ENCODE measurements at places on chromosomes 7 and 10.
A peak's percentile ranks its signal among the peaks of the same experiment; 100 is the strongest.

DNA sequence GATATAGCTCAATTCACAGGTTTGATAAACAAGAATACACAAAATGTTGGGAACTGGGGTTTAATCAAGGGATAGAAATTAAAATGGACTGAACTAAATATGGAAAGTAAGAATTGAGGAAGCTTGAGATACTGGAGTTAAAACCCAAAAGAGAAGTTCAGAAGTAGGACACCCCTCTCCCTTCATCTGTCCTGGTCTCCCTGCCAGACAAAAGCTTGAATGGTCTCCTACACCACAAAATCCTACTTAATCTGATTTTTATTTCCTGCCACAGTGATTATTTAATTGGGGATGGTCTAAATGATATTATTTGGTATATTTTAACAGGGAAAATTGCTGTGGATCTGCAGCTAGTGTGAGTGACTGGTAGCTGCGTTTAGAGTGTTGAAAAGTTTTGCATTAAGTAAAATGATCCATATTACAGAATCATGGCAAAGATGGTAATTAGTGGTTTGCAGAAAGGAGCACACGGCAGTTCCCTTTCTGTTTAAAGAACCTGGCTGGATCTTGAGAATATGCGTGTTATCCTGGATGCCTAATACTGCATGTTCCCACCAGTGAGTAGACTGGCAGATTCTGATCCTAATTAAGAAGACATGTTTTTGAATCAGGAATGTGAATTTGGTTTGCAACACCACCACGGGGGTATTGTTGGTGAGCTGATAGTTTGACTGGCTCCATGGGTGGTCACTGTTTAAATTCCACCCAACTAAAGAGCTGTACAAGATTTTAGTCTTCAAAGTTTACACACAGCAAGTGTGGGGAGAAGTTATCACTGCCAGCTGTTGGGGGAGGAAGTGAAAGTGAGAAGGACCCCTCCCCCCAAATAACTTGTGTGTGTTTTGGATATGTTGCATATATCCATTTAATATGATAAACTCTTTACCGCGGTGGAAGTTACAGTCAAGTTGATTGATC is 5.5 kb downstream of the RBM20 start:
- no peak for DNase-seq

GRCh38 chr7:15866753-15867152 is 180.3 kb upstream of the MEOX2 start:
- DNase-seq = no peak

- DNase-seq = peak; percentile 79
These were observed 65.0 kb upstream of the FGFR2 start for GRCh38 chr10:121662945-121663917.

- DNase-seq = no peak
These were observed 37.4 kb upstream of the BET1 start for GRCh38 chr7:94041529-94041928.

- DNase-seq = no peak
These were observed 205.3 kb downstream of the CHRM2 start for GRCh38 chr7:137073571-137074325.

DNA sequence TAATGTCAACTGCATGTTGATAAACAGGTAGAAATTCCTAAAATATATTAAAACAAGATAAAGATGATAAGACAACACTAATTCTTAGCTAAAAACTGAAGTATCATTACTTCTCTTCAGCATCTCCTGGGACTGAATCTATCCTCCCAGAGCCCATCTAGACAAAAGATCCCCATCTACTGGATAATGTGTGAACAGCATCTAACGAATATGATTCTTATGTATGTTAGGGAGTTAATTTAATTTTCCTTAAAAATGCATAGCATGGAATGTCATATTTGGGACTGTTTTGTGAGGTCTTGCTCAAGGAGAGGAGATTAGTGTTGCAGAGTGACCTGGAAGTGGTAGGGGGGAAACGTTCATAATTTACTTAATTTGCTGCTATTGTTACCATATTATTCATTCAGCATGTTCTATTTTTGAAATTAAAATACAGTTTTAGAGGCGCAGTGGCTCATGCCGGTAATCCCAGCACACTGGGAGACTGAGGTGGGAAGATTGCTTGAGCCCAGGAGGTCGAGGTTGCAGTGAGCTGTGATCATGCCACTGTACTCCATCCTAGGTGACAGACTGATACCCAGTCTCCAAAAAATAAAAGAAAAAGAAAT is 305.1 kb upstream of the CSTF2T start:
- DNase-seq = no peak

GRCh38 chr7:116150588-116150987 is 59.8 kb upstream of the TES start:
- DNase-seq = no peak

DNA sequence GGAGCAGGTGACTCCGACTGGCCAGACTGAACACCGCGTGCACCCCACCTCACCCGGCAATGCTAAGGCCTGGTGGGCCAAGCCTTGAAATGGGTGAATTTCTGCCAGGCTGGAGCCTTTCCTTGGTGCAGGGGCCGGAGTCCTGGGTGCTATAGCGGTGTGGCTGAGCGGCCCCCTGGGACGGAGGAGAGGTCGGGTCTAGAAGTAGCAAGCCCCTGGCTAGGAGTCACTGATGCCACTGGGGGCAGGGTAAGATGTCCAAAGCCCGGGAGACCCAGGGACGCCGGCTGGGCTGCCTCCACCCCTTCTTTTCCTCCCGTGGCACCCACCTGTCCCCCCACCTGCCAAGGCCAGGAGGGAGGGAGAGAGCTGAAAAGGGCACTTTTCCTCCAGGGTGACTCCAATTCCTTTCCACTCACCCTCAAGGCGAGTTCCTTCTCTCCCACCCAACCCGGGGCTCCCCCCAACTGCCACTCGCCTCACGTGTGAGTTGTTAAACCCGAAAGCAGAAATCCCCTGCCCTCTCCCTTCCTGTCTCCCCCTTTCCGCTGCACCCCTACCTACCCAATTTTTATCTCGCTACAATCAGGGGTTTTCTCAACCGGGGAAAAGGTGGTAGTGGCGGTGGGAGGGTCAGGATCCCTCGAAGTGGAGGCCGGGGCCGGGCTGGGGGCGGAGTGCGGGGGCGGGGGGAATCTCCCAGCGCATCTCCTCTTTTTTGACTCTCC is 6.0 kb upstream of the GATA3 start:
- no peak for DNase-seq

- DNase-seq = peak; percentile 37
These were observed 683 bp downstream of the INSIG1 start for GRCh38 chr7:155298288-155298833.

DNA sequence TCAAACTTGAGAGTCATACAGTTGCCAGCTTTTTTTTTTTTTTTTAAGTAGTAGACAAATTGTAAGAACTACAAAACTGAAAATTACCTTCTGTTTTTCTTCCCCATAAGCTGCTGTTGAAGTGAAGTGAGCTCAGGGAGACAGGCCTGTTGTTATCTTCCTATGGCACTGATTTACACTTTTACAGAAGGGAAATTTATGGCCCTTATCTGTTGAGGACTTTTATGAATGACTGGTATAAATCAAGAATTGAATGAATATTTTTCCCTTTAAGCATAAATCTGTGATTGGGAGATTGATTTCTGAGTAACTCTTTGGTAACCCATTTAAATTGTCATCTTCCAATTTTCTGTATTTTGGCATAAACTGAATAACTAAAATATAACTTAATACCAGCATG is 124.0 kb downstream of the SDK1 start:
- DNase-seq = no peak
